ENCODE measurements at places on chromosomes 6 and 20.

DNA sequence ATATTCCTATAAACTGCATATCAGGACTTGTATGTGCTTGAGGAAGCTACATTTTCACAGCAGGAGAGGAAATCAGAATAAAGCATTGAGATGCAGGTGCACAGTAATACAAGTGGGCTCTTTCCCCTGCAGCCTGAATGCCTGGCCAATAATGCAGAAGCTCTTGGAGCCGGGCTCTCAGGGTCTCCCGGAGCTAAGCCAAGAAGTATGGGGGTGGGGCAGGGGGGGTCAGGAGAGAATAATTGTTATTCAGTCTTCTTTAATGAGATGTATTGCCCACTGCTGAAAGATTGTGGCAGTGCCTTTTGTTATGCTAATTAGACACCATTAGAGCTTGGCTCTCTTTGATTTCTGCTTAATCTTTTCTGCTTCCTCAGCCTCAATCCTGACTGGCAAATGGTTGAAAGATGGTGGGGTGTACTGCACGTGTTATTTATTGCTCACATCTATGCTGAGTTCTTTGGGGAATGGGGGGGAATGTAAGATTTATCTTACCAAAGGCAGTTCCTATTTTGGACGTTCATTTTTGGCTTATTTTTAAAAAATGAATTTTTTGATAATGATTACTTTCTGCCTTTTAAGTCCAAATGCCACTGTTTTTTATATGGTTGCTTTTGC lies 407.6 kb upstream of the SOX4 start:
- DNase-seq: peak; percentile 93

DNA sequence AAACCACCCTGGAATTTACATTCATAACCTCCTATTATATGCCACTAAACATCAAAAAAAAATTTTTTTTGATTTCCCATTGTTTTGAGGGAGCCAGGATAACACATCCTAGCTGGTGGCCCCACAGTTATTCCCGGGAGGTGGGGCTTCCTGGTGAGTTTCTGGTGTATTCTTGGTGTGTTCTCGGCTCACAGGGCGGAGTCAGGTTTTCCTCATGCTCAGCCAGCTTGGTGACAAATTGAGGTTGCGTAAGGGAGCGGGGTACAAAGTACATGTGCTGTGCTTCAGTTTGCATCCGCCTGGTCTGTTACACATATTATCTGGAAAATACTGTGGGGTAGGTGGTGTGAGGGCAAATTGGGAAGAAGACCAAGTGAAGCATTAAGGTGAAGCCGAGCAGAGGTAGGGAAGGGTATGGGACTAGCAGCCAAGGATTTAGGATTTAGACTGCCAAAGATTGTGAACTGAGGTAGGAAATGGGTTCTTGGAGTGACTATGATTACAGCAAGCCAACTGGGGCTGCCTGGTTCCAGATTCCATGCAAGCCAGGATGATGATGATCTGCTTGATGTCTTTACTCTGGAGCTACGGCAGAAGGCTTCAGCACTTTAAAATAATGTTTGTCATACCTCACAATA lies 46.2 kb upstream of the EEF1A1 start:
- DNase-seq: no peak

DNA sequence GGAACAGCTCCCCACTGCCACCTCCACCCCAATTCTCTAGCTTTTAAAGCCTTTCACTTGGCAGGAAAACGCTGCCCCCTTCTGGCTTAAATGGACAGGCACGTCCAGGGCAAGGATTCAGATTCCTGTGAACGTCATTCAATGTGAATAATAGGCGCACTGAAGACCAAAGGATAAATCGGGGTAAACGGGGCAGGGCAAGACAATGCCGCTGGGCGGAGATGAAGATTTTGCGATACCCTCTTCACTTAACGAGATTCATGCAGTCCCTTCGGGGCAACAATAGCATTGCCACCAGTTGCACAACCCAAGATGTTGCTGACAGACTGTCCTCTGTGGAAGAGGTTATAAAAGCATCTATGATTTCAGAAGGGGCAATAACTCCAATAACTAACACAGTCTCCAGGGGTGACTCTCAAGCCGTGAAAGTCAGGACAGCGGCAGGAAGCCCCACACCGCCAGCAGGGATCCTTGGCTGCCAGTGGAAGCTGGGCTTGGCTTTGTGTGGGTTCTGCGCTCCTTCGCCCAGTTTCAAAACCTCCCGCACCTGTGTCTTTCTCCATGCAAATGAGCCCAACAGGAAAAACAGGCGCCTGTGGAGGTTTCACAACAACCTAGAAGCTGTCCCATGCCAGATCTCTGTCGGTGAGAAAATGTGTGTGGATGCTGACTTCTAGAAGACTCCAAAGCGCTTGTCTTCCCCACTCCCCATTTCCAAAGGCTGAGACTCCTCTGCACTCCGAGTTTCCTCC lies 291.8 kb downstream of the BMP7 start:
- no peak for DNase-seq

- no peak for DNase-seq
Observed at GRCh38 chr6:24936641-24937317, 1.0 kb upstream of the RIPOR2 start.

- no peak for DNase-seq
Observed at GRCh38 chr6:2213086-2213485, 32.3 kb downstream of the GMDS start.

DNA sequence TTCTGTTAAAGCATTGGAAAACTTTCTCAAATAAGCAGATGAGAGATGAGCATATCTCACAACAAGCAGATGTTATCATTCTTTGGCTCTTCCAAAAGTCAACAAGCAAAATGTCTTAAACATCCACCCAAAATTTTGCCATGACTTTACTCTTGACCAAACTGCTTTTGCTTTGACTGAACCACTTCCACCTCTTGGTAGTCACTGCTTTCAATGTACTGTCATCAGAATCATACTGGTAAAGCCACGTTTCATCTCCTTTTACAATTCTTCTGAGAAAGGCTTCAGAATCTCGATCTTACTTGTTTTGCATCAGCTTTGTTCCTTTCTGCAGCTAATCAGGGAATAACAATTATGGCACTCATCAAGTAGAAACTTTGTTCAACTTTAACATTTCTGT lies 498.5 kb upstream of the GJE1 start:
- DNase-seq: no peak

DNA sequence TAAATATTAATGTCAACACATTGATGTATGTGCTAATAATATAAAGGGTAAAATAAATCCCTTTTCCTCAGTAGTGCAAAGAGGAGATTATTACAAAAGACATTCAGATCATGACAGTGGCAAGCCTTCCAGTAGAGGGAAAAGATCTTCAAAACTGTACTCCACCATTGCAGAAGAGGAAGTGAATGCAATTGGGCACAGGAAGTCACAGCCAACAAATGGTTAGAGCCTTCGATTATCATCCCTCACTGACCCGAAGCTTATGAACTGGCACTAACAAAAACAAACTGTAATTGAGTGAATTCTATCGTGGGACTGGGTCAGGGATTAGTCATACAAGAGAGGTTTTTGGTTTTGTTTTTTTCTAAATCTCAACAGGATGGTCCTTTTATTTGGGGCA lies 39.3 kb upstream of the SCGN start:
- DNase-seq: no peak

GRCh38 chr6:49025273-49026240 lies 437.5 kb downstream of the MMUT start:
- DNase-seq: no peak

DNA sequence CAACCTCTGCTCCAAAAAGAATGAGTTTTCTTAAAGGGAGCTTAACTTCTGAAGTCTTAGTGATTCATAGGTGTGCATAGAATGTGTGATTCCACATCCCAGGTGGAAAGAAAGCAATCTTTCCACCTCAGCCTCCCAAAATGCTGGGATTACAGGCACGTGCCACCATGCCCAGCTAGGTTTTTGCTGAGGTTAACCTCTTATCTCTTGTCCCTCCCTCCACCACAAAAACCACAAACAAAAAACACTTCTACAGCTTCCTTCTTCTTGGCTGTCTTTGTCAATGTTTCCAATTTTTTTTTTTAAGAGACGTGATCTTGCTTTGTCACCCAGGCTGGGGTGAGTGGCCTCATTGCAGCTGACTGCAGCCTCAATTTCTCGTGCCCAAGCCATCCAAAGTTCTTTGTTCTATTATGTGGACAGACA lies 8.1 kb upstream of the CSE1L start:
- no peak for DNase-seq

- DNase-seq: no peak
Observed at GRCh38 chr6:158047563-158048323, 66.1 kb downstream of the SYNJ2 start.

- no peak for DNase-seq
Observed at GRCh38 chr6:66096679-66097078, 389.7 kb upstream of the EYS start.

DNA sequence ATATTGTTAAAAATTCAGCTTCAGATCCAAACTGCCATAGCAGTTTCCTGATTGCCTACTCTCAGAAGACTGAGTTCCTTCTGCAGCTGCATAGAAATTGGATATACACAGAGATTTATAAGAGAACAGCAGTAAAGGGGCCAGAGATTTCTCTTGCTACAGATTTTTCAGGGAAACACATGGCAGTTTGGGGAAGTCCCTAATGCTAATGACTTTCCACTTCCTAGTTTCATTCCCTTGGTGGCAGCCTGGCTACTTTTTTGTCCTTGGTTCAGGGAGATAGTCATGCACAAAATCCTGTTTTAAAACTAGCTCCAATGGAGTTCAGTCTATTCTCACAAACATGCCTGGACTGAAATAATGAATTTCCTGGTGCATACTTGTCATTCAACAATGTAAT lies 125.3 kb upstream of the PLCB4 start:
- no peak for DNase-seq

DNA sequence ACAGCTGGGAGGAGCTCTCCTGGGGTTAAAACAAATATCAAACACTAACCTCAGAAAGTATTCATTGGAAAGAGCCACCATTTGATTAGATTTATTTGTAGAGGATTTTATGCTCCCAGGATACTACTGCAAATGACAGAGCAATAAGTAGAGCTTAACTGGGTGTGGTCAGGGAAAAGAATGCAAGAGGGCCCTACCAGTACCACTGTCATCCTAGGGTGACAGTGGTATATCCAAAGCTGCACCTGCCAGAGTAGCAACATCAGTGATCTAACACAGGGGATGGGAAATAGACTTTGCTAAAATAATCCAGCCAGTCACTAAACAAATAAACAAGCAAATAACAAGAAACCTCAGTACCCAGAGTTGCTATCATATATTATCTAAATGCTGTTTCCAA lies 29.7 kb downstream of the ERGIC3 start:
- peak; percentile 25 for DNase-seq

- DNase-seq: peak; percentile 82
Observed at GRCh38 chr6:26223228-26223627, 136.0 kb downstream of the HFE start.

GRCh38 chr20:50333812-50334211 lies 143.2 kb downstream of the CEBPB start:
- DNase-seq: no peak

DNA sequence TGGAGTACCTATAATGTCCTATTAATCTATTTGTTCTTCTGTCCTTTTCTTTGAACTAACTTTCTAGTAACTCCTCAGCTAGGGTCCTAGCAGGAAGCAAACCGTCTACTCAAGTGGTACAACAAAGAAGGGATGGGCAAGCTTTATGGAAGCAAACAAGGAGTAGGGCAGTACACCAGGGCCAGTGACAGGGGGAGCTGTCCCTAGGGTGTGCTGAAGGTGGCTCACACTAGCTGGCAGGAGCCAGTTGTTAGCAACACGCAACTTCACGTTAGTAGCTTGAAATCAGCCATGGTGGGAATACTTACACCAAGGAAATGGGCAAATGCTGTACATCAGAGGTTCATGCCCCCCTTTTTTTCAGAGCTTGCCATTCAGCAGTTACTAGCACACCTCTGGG lies 74.0 kb upstream of the EYA2 start:
- no peak for DNase-seq

GRCh38 chr6:145339089-145339488 lies 396.2 kb downstream of the EPM2A start:
- no peak for DNase-seq

DNA sequence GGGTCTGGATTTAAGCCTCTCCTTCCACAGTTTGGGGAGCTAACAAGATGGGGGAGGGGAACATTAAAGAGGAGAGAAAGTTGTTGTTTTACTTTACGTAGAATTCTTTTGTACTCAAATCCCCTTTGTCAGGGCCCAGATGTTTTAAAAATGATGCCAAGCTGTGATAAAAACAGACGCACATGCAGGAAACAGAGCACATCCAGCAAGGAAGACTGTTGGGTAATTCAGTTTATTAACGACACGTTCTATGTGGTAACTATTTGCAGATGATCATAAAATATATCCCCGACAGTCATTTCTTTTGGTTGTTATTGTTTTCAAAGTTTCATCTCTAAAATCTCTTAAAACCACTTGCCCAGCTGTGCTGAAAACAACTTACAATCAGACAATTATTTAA lies 307.0 kb upstream of the PRDM1 start:
- no peak for DNase-seq

DNA sequence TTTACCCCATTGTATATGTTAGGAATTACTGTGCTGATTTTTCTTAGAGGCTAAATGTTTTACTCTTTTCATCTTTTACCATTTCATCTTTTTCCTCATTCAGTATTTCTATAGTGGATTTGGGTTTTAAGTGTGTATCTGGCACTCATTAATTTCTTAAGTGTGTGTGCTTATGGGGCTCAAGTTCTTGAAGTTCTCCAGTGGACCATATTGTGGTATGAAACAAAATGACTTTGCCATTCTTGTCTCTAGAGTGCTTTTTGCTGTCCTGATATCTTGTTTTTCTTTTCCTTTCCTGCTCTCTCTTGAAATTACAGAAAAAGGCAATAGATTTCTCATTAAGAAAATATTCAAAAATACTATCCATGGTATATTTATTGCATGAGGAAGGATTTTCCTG lies 123.1 kb downstream of the ARID1B start:
- no peak for DNase-seq

GRCh38 chr6:157405986-157406385 lies 25.0 kb downstream of the ZDHHC14 start:
- no peak for DNase-seq

- no peak for DNase-seq
Observed at GRCh38 chr6:36590237-36590636, 3.9 kb upstream of the SRSF3 start.

DNA sequence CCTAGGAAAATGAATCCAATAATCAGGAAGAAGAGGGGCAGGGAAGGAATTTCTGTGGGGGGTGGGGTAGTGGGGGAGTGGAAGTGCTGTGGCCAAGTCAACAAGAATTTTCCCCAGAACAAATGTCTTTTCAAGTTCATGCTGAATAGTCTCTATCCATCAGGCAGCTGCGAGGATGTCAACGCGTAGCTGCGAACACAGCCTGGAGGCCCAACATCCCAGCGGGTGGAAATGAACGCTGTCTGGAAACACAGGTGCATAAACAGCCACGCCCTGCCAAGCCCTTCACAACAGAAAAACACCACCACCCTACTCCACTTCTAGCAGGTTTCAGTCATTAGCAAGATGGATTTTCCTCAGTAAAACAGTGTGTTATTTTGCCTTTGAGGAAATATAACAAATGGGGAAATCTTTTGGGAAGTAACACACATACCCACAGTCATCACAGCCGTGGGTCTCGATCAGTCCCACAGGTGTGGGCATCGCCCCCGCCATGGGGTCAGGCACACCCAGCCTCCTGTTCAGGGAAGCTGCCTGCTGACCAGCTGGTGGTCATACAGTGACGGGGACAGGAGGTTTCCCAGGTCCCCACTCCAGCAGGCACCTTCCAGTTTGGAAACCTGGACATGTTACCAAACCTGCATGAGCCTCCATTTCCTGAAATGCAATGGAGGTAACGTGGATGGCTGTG lies 112.1 kb upstream of the THBS2 start:
- peak; percentile 98 for DNase-seq

- DNase-seq: peak; percentile 73
Observed at GRCh38 chr6:21596145-21596948, 2.8 kb downstream of the SOX4 start.

All from NCI-H146 (cell line).